ENCODE measurements at places on chromosomes 1 and 21. TPM values are rescaled to one million over a fixed set of nuclear protein-coding genes. Genes with fewer than 3 reads are reported as not detected.
A peak's percentile ranks its signal among the peaks of the same experiment; 100 is the strongest.

Gene CHODL
- 0.89 TPM for total RNA-seq

Gene ZNF648
- 0.57 TPM for total RNA-seq

GRCh38 chr1:11474826-11475225 lies 4.1 kb upstream of the DISP3 start:
- DNase-seq: no peak

GRCh38 chr1:168084396-168085231 lies 52.1 kb downstream of the GPR161 start:
- DNase-seq: peak; percentile 54

GRCh38 chr1:24202556-24202955 lies 15.5 kb upstream of the IFNLR1 start:
- DNase-seq: no peak

- DNase-seq: no peak
These were observed 9.5 kb downstream of the SNX27 start for GRCh38 chr1:151621351-151621750.

DNA sequence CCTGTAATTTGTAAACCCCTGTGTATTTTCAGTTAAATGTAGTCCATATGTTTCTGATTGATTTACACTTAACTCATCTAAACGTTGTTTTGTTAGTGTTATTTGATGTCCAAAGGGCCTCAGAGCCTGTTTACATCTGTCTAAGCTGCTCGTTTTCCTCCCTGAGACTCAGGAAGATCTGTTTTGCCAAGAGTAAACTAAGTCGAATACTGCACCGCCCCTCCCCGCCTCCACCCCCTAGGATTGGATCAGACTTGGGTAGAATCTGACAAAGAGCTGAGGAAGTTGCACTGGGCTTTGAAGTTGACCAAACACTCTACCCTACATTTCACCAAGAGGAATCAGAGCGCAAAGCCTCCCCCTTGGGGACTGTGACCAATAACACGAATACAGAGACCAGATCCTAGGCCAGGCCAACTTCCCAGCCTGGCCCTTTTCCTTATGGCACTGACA lies 206.9 kb upstream of the LMO4 start:
- no peak for DNase-seq

GRCh38 chr1:156262461-156263287 lies 14.8 kb upstream of the PAQR6 start:
- DNase-seq: no peak

Measured in ovary (tissue), 10 donors.